ENCODE measurements at places on chromosomes 3 and 15.

DNA sequence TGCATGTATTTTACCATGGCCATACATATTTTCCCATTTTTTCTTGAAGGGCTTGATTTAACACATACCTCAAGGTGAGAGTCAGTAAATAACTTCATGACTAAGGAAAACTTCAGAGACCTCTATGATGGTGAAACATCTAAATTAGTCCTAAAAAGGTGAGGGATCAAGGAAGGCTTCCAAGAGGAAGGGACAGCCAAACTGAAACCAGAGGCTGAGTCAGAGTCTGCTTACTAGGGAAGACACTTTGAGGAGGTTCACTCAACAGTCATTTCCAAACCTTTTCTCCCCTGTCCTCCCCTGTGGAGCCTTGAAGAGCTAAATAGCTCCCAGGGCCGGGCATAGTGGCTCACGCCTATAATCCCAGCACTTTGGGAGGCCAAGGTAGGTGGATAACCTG, 206.6 kb downstream of the SHQ1 start:
- no peaks in the 10 kb centered on the region for H3K36me3 ChIP-seq
- no peak for DNase-seq
- H3K27ac ChIP-seq: no peak overlapping the region
- H3K4me3 ChIP-seq: no peak overlapping the region

- no peak overlapping the region for H3K27ac ChIP-seq
- H3K27me3 ChIP-seq: no peaks in the 10 kb centered on the region
- H3K4me1 ChIP-seq: peaks cover 7% of the 10 kb centered on the region
- no peak for DNase-seq
- no peak overlapping the region for H3K4me3 ChIP-seq
These were observed 67.9 kb downstream of the CYFIP1 start for GRCh38 chr15:22912256-22912655.

DNA sequence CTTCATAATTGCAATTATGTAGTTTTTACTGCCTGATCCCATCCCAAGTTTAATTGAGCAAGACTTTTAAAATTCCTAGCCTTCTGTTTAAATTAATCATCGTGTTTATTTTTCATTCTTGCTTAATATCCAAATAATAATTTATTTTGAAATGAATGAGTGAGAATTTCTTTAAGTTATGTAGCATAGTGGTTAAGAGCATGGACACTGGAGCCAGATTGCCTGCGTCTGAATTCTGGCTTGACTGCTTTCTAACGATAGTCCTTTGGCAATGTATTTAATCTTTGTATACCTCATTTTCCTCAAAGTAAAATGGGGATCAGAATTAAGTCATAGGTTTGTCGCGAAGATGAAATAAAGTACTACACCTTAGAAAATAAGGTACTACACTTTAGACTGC, 71.4 kb downstream of the LRRC49 start:
- DNase-seq: no peak
- no peaks in the 10 kb centered on the region for H3K4me1 ChIP-seq
- no peaks in the 10 kb centered on the region for H3K27me3 ChIP-seq
- H3K4me3 ChIP-seq: no peak overlapping the region

GRCh38 chr15:101078669-101079323, 159.6 kb downstream of the LRRK1 start:
- no peaks in the 10 kb centered on the region for H3K4me1 ChIP-seq
- no peaks in the 10 kb centered on the region for H3K36me3 ChIP-seq
- H3K27ac ChIP-seq: no peak overlapping the region
- no peak overlapping the region for H3K4me3 ChIP-seq

- DNase-seq: no peak
- H3K27ac ChIP-seq: no peak overlapping the region
- H3K27me3 ChIP-seq: no peaks in the 10 kb centered on the region
These were observed 465.2 kb downstream of the IL5RA start for GRCh38 chr3:2645001-2645400.

DNA sequence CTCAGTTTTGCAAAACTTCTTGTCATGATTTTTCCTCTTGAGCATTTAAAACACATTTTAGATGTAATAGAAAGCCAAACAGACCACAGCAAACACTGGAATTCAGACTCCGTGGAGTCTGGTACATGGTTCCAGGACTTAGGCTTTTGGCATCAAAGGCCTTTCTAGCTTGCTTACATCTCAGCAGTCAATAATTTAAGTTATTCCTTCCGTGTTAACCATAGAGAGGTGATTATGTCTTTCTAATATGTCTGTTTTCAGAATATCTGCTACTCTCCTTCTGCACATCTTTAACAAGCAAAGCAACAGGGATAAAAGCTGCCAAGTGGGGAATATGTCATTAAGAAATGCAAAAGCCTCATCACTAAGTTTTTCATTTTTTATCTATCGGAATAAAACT, 171.7 kb upstream of the CRBN start:
- H3K4me1 ChIP-seq: no peaks in the 10 kb centered on the region
- H3K4me3 ChIP-seq: no peak overlapping the region
- DNase-seq: no peak
- H3K27ac ChIP-seq: no peak overlapping the region
- H3K36me3 ChIP-seq: no peaks in the 10 kb centered on the region
